ENCODE measurements at places on chromosomes 6 and 20. TPM values are rescaled to one million over a fixed set of nuclear protein-coding genes. Genes with fewer than 3 reads are reported as not detected.
A peak's percentile ranks its signal among the peaks of the same experiment; 100 is the strongest.

GRCh38 chr20:48461091-48461734 lies 366.6 kb downstream of the PREX1 start:
- no peak for DNase-seq

DNA sequence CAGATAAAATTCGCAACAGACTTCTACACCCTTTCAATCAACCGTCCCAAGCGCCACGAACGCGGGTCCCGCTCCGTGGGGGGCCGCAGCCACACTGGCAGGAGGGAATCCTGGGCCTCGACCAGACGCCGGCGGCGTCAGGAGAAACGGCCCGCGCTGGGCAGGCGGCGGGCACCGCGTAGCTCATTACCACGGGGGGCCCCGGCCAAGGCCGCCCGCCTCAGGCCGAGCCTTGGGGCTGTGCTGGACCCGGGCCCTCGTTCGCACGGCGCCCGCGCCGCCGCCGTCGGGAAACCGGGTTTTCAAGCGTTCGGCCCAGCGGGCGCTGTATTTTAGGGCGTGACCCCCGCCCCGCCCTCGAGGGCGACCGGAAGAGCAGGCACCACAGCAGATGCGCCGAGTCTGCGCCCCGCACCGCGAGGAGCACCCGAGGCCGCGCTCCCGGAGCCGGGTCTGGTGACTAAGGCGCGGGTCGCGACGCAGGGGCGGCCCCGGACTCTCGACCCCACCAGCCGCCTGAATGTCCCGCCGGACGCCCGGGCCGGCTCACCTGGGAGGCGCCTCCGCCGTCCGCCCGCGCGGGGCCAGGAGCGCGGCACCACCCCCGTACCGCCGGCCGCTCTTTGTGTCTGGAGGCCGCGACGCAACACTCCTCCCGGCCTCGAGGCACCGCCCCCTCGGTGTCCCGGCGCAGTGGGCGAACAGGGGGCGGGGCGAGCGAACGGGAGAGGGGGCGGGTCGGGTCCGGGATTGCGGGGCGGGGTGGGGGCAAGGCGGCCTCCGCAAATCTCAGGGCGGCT lies at the start of gene NINL:
TSS of gene NINL (minus strand) at position 627 of the 800 bp plus-strand sequence. CDS start 58,944 bp downstream, outside the sequence.
- no peak for DNase-seq

DNA sequence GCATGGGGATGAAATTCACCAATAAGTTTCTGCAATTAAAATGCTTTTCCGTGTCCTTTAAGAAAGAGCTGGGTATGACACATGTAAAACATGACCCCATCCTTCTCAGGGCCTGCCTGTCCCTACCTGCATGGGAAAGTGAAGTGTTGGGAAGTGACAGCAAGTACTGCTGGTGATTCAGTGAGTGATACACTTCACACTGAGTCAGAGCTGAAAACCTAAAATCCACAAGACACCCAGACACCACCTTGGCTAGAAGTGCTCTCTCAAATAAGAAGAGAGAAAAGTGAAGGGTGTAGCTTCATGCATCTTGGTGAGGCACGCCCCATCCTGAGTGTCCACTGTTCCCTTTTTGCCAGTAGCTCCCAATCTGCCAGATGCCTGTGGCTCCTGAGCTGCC lies 3.3 kb downstream of the RAB22A start:
- no peak for DNase-seq

DNA sequence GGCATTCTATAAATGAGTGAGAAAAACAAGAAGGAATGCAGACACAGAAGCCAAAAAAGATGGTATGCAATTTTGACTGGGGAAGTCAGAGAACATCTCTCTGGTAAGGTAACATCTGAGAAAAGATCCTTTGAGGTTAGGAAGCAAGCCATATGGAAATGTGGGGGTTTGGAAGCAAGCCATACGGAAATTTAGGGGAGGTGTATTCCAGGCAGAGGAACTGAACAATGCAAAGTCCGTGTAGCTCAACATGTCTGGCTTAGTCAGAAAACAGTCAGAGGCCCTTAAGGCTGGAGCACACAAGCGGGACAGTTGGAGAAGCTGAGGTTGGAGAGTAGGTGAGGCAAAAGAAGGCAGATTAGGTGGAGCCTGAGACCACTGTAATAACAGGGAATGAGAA lies 35.3 kb downstream of the RALGAPA2 start:
- DNase-seq = no peak

GRCh38 chr20:38139156-38139912 lies 25.7 kb downstream of the TGM2 start:
- DNase-seq = no peak

DNA sequence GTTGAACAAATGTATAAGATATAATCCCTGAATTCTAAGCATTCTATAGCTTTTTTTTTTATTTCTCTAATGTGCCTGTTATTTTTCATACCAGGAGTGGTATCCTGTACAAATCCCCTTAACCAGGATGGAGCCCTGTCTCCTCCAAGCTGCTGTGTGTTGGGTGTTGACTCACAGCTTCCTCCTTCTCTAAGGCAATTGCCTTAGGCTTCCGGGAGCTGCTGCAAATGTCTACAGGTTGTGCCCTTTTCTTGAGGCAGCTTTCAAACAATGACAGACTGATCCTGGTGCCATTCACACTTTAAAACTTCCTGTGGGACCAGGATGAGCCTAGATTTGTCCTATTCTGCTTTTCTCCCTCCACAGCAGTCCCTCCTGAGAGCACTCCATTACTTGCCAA lies 173.2 kb downstream of the BTBD3 start:
- DNase-seq = peak; percentile 31

- no peak for DNase-seq
Observed at GRCh38 chr6:157374889-157375443, 6.0 kb upstream of the ZDHHC14 start.

DNA sequence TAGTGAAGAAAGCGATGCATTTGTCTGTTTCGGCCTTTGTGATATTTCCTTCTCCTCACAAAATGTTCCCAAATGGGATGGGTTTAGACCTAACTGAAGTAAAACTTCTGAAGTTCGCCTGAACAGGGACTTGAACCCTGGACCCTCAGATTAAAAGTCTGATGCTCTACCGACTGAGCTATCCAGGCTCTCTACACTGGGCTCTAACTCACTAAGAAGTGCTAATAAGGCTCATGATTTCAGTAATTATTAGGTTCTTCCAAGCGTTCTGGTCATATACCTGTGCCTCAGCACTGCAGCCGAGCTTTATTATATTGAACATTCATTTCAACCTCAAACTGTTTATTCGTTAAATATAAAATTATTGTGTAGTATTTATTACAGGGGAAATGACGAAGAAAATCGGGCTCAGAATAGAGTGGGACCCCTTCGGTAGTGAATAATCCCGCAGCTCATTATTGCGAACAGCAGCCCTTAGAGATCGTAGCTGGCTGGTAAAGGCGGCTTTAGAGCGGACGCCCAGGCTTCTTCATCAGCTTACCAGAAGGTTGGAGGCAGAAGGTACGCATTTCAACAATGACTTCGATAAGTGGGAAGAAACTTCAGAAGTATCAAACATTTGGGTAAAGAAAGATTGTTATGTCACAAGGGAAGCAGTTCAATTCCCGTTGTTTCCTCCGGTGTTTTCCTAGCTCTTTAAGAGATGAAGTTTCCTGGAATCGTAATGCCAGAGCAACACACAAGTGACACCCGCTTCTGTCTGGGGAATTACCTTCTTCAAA lies 119.0 kb upstream of the ZNF184 start:
- DNase-seq = no peak

DNA sequence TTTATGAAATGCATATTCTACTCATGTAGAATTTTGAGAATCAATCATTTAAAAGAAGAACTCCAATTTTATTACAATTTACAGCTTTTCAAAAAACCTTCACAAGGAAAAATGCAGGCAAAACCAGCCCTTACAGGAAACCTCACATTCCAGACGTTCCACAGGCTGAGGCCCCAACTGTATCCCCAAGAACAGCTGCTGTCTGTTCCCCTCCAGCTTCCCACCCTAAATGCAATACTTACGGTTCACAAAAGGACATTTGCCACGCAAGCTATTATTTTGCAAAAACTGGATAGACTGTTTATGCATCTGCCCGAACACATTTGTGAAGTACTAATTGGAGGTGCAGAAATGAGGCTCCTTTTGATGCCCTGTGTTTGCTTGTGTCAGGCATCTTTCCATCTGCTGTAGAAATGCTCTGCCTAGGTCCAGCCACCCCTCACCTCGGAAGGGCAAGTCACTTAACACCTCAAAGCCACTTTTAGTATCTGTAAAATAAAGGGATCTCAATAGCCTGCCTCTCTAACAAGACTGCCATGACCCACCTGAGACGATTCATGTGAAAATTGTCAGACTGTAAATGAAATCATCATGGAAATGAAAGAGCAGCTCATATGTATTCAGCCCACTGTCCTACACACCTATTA lies 26.5 kb downstream of the PDE10A start:
- DNase-seq = peak; percentile 55

- no peak for DNase-seq
Observed at GRCh38 chr6:3391902-3392458, 64.9 kb downstream of the SLC22A23 start.

DNA sequence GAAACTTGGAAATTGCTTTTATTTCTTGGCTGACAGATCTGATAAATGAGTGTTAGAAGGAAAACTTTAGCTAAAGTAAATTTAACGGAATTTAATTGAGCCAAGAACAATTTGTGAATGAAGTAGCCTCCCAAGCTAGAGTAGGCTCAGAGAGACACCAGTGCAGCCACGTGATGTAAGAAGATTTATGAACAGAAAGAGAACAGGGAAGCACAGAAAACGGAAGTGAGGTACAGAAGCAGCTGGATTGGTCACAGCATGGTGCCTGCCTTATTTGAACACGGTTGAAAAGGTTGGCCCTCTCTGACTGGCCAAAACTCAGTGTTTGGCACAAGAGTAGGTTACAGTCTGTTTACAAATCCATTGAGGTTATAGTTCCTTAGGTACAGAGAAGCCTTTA lies 29.5 kb upstream of the IFNGR1 start:
- DNase-seq = no peak

DNA sequence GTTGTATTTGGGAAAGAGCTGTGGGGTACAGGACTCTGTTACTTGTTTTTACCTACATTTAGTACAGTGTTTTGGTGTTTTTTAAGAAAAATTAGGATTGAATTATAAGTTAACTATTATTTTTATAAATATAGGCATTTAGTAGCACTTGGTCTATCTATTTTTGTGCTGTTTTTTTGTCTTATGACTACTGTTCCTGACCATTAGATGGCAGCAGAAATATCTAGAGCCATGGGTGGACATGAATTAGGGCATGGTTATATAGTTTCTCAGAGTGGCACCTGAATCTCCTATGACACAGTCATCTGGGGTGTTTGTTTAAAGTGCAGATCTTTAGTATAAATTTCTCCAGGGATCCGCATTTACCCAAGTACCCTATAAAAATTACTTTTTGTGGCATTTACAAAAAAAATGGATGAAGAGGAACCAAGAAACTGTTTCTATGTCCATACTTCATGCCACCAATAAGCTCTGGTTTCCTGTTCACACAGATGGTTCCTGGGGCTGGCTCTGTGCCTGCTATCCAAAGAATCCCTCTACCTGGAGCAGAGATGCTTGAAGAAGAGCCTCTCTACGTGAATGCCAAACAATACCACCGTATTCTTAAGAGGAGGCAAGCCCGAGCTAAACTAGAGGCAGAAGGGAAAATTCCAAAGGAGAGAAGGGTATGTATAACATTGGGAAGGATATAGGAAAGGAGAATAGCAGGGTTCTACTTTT lies 19.8 kb downstream of the NFYA start:
- peak; percentile 12 for DNase-seq

DNA sequence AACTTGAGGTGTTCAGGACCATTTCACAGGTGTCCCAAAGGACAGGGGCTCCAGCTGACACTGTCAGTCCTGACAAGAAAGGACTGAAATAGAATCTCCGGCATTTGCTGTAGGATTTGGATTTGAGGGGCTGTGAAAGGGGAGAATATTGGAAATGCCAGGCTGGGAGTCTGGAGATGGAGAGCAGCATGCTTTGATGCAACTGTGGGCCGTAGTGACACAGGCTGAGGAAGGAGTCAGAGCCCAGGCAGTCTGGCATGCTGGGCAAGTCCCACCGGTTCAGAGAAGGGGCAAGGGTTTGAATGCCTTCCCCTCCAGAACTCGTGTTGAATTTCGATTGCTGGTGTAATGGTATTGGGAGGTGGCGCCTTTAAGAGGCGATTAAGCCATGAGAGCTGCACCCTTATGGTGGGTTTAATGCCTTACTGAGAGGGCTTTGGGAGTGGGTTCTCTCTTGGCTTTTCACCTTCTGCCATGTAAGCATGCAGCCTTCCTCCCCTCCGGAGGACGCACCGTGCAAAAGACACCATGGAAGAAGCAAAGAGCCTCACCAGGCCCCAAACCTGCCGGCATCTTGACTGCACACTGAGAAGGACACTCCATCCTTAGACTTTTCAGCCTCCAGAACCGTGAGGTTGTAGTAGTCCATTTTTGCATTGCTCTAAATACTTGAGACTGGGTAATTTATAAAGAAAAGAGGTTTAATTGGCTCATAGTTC lies 9.4 kb upstream of the PYGB start:
- no peak for DNase-seq

DNA sequence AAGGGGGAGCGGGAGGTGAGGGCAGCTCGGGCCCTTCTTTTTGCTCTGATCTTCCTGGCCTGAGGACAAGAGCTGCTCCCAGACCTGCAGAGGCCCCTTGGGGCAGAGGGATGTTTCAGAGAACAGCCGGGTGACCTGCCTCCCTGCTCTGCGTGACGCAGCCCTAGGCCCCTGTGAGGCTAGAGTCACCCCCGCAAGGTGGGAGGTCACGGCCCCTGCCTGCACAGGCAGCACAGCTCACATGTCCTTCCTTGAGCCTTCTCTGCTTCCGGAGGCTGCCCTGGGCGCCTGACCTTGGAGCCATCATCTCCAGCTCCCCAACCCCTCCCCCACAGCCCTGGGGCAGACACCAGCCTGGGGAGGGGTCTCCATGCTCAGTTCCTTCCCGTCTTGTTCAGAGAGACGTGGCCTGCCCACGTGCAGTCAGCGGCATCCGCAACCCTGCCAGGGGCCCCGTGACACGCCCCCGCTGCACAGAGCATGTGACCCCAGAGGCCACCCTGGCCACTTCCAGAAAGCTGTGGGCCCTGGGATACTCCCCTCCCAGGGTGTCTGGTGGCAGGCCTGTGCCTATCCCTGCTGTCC lies at the start of gene BIRC7:
TSS of gene BIRC7 (plus strand) at position 507 of the 585 bp plus-strand sequence. CDS start 192 bp downstream, outside the sequence.
- no peak for DNase-seq

The EFCAB8 gene
- not detected for total RNA-seq

The DYNLT2 gene
- total RNA-seq = 0.48 TPM

The MTO1 gene
- 17.7 TPM for total RNA-seq

The TRIM10 gene
- total RNA-seq = not detected

The PARD6B gene
- 1.1 TPM for total RNA-seq

The PRDM13 gene
- not detected for total RNA-seq

The TBXT gene
- not detected for total RNA-seq

The FAM162B gene
- total RNA-seq = 1.5 TPM

The CEP162 gene
- total RNA-seq = 5.7 TPM

The KHDC1L gene
- total RNA-seq = not detected
